ENCODE measurements at places on chromosomes 16 and 17.

DNA sequence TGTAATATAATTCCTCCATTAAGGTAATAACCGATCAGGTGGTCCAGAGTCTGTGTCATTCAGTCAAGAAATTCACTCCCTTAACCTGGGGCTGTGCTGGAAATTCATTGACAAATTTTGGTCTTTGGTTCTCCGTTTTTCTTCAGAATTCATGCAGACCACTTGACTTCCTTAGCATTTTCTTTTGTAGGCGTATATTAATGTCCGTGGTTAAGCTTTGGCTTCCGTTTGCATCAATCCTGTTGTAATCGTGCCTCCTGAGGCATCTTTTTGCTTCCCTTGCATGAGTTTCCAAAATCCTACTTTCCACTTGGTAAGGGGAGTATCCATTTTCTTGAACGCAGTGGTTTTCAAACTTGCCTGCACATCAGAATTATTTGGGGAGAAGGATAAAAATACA is 9.0 kb downstream of the LRRC37B start:
- no peak for DNase-seq

DNA sequence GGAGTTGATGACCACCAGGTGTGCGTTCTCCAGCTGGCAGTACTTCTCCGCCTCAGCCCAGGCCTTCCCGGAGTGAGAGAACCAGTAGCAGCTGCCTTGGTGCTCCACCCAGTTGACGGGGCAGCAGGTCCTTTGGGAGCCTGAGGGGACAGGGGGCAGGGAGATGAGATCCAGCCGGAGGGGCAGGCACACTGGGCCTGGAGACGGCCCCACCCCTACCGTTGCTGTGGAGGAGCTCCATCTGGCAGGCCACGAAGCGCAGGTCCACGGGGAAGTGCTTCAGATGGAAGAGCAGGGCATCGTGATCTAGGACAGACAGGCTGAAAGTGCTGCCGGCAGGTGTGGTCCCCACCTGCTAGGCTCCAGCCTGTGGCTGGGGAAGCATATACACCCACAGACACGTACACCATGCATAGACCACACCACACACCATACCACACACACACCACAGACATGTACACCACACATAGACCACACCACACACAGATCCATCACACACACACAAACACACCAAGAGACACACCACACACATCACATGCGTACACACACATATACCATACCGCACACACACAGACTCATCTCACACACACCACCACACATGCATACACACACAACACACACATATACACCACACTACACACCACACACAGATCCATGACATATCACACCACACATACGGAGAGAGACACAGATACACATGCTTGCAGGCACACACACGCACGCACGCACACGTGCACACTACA is 7.4 kb downstream of the ASGR2 start:
- no peak for DNase-seq

DNA sequence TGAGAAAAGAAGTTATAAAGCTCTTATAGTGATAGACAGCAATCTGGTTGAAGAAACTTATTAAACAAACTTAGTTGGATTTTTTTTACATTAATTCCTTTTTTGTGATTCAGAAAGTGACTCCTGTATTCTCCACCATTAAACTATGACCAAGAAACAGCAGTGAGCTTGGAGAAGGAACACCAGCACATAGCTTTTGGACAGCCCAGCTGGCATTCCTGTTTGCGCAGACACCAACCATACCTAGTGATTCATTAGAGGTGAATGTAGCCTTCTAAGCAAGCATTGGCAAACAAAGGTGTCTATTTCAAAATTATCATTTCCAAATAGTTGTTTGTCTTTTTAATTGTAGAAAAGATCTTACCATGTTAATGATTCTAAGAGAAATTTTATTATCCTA is 94.4 kb downstream of the STXBP4 start:
- no peak for DNase-seq

- no peak for DNase-seq
Measured at GRCh38 chr16:25925421-25925820, 233.7 kb downstream of the HS3ST4 start.

DNA sequence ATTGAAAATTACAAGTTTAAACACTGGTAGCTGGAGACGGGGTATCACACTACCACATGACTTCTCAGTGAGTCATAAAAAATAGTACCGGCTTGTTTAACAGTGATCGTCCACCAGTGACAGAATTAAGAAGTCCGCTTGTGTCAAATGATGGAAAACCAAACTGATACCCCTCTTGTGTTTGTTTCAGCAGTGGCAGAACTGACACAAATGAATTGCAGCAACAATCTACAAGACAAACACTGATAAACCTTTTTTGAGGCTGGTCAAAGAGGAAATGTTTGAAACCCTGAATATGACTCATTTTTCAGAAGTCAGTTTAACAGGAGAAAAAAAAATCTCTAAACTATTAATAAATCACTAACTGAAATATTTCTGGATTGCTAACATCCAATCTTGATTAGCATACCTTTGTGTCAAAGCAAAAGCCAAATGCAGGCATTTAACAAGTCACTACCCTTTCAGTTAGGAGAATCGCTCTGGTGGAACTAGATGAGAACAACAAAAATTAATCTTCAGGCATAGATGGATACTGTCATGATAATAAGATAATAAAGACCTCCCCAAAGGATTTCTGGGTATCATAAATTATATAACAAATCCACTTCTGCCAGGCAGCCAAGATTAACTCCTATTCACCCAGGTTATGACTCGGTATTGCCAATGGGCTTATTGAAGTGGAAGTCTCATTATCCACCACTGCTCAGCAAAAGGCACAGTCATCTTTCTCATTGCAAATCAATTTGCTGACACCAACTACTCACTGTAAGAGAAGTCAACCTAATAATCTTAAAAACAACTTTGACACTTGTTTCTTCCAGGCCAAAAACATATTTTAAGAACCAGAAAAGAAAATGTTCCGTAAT is 20.8 kb downstream of the DCUN1D3 start:
- DNase-seq: no peak

- DNase-seq: no peak
Measured at GRCh38 chr16:6884002-6884401, 448.6 kb upstream of the RBFOX1 start.

DNA sequence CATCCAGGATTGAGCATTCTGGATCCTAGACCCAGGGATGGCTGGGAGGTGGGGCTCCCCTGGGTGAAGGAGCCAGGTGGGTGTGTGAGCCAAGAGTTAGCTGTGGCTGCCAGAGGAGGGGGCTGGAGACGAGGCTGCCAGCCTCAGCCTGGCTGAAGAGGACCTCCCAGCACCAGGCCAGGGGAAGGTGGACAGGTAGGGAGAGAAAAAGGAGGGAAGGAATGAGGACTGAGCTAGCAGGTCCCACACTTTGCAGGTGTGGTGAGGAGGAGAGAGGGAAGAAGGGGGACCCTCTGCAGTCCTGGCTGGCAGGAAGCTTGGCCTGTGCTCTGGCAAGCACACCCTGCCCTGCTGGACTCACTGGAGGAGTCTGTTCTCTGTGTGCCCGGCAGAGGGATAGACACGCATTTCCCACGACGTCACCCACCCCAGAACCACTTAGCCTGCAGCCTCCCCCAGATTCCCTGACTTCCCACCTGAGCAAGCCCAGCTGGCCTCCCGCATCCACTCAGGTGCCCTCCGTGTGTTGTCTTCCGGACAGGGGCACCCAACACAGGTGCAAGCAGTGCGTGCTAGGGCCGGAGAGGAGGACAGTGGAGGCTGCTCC is 42.0 kb downstream of the SOCS3 start:
- no peak for DNase-seq

DNA sequence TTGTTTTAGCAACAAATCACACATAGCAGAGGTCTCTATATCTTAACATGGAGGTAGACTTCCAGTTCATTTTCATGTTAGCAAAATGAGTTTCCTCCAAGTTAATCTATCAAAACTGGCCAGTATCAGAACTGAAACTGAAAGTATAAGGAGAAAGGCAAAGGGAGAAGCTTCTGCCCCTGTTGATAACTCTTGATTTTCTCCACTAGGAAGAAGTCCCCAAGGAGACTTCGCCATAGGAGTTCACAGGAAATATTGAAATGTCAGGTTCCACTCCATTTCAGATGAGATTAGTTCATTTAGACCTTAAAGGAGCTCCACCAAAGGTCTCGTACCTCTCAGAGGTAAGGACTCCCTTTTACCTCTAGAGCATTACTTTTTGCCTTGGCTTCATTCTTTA is 1.2 kb upstream of the OGFOD3 start:
- no peak for DNase-seq

DNA sequence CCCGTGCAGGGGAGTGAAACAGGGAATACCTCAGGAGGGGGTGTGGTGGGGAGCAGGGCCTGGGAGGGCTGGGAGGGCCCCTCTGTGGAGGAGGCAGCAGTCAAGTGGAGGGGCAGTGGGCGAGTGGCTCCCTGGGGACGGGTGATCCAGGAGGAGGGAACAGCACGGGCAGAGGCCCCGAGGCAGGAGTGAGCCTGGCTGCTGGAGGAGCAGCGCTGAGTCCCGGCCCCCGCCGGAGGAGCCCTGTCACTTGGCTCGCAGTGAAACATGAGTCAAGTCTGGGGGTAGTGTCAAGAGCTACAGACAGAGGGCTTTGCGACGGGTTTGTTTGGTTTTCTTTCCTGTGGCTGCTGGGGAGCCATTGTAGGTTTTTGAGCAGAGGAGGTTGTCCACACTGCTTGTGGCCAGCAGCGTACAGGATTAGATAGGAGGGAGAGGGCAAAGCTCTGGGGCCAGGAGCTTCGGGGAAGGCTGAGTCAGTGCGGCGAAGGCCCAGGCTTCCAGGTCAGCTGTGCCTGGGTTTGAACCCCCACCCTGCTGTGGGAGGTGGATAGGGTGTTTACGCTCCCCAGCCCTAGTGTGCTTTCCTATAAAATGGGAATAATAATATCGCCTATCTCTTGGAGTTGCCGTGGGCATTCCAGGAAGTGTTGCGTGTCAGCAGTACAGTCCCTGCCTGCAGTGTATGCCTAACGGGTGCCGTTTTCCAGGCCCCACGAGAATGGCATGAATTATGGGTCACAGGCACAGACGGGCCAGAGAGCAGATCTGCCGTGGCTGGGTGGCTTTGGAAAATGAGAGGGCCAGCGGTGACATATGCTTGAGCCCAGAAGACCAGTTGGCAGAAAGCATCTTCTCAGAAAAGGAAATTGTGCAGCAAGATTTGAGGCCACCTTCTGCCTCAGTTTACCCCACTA is 115.9 kb upstream of the CIBAR2 start:
- no peak for DNase-seq

DNA sequence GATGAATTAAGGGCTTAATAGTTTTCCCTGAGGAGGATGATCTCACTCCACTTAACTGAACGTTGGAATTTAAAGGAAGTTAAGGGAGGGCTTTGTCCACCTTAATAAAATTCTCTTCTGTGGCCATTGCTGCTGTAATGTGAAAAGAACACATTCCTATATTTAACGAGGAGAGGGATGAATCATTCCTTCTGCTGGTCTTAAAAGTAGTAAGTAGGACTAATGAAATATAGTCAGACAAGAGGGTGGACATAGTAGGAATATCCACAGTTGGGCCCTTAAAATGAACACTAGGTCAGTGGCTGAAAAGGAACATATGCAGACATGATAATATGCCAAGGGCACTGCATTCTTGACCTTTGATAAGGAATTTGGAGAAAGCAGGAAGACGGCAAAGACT is 405.6 kb downstream of the PMP22 start:
- no peak for DNase-seq
